ENCODE measurements at places on chromosomes 3 and 15.

DNA sequence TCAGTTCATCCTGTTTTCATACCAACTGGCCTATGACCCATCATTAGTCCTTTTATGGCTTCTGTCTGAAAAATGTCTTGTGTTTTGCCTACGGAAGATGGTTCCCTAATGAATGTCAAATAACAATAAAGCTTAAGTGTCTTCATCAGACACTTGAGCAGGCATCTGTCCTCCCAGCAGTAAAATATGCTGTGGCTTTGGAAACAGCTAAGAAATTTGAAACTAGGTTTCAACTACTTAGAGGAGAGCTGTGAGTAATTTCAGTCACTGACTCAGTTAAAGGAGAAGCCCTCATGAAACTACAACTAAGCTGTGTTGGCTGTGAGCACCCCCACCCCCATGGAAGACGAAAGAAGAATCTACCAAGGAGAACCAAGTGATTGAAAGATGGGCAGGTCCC is 409.4 kb upstream of the PPP2R3A start:
- no peak for DNase-seq

DNA sequence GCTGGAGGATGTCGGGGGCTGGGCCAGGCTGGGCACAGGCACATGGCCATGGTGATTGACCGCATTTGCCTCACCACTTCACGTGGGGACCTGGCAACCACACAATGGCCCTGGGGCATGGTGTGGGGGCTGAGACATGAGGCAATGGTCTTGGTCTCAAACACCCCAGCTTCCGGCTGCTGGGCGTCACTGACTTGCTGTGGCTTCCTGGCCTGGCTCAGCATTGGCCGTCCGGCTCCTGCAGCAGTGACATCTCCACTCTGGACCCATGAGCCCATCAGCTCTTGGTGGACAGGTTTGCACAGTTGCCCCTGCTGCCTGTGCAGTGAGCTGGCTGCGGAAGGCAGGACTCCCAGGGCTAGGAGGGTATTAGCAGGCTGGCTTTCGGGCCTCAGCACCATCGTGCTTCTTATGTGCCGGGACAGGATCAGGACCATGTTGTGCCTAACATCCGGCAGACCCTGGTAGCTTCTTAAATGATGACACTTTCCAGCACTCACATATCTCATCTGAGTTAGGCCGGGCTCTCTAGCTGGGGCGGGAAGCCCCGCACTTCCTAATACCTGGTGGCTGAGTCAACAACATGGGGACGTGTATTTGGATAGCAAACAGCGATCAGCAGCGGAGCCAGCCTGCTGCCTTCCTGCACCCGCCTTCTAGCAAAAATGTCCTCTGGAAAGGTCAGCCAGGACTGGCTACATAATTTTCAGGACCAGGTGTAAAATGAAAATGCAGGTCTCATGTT is 34.1 kb downstream of the ZNF710 start:
- no peak for DNase-seq

DNA sequence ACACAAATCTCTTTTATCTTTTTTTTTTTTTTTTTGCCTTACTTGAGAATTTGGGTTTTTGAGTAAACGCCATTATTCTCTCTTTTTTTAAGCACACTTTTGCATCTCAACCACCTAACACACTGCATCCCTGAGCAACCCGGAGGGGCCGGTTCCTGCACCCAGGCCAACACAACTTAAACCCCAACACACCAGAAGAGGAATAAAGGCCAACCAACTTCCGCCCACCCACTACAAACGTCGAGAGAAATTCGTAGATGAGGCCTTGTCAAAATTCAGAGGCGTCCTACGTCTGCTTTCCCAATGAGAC is 389 bp upstream of the CCNB2 start:
- no peak for DNase-seq

GRCh38 chr3:71135373-71136088 is 448.0 kb downstream of the FOXP1 start:
- no peak for DNase-seq

- DNase-seq: peak; percentile 70
These were observed 676 bp downstream of the TCF12 start for GRCh38 chr15:56919031-56919608.

- no peak for DNase-seq
These were observed 139.8 kb downstream of the XXYLT1 start for GRCh38 chr3:195131176-195131575.

DNA sequence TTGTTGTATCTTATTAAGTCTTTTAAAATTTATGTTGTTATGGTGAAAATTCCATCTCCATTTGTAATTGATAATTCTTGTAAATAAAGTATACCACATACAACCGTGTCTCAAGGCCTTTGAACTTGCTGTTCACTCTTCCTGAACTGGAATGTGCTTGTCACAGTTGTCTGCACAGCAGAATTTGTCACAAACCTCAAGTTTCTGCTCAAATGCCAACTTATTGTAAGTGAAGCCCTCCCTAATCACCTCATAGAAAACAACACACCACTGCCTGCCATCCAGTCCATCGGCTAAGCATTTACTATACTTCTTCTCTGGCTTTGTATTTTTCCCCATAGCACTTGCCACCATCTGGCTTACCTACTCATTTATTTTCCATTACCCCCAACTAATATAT is 192.3 kb downstream of the THRB start:
- DNase-seq: no peak

GRCh38 chr15:52148403-52148802 is 35.8 kb upstream of the BCL2L10 start:
- no peak for DNase-seq

GRCh38 chr3:11435440-11436165 is 163.4 kb downstream of the ATG7 start:
- no peak for DNase-seq

GRCh38 chr3:108461661-108462111 is 48.7 kb downstream of the MYH15 start:
- no peak for DNase-seq

- no peak for DNase-seq
These were observed 45.0 kb downstream of the THBS1 start for GRCh38 chr15:39625856-39626255.

DNA sequence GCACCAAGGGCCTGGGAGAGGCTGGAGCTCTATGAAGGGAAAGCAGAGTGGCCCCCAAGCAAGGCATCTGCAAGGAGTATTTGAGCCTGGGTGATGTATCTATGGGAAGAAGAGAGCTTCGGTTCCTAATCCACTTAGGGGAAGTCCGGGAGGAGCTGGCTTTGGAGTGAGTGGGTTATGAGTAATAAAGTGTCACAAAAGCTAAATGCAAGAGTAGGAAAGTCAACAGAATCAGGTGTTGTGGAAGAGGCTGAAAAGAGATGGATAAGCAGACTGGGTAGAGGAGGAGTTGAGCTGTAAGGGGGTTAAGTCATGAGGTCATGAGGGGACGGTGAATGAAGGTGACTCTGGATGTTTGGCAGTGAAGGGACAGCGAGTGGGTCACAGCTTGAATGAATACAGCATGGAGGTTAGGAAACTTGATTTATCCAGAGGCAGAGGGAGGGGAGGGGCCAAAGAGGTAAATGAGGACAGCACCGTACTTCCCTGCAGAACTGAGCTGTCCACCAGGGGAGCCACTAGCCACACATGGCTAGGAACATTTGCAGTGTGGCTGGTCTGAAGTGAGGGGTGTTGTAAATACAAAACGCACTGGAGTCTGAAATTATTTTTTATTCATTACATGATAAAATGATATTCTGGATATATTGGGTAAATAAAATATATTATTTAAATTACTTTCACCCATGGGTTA is 83.3 kb downstream of the ADCY5 start:
- DNase-seq: no peak

GRCh38 chr3:123094516-123095313 is 27.9 kb downstream of the PDIA5 start:
- DNase-seq: no peak

DNA sequence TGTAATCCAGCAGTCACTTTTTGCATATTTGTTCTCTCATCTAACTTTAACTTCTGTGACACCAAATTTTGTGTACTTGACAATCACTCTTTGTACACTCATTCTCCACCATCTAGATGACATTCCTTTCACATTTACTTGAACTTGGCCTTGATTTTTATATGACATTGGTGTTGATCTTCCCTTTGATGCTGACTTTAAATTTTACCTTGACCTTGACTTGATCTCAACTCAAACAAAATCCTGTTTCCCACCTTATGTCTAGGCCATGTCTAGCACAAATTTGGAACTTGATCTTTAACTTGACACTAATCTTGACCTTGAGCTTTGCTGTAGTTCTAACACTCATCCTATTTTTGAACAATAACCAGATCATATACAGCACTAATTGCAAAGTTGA is 33.2 kb downstream of the ROPN1B start:
- no peak for DNase-seq

GRCh38 chr3:16927485-16927884 is 42.7 kb downstream of the PLCL2 start:
- no peak for DNase-seq

- no peak for DNase-seq
These were observed 3.1 kb downstream of the CIDEC start for GRCh38 chr3:9876991-9877390.

DNA sequence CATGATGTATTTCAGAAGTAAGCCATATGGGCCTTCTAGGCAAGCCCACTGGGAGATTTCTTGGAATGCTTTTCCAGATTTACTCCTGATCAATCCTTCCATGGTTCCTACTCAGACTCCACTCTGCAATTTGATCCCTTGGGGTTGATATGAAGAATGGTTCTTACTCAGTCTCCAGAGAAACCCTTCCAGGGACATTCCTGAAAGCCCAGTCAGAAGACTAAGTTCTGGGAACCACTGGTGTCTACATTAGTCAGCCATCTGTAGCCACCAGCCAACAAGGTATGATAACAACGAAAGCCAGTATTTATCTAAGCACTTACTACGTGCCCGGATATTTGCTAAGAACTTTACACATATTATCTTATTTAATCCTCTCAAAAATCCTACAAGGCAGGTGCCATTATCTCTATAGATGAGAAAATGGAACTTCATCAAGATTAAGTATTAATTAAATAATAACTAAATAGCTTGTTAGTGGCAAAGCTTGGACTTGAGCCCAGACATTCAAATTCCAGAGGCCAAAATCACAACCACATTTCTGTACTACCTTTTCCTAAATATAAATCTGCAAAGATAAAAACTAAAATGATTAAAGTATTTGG is 32.7 kb downstream of the ZNF385D start:
- DNase-seq: no peak

DNA sequence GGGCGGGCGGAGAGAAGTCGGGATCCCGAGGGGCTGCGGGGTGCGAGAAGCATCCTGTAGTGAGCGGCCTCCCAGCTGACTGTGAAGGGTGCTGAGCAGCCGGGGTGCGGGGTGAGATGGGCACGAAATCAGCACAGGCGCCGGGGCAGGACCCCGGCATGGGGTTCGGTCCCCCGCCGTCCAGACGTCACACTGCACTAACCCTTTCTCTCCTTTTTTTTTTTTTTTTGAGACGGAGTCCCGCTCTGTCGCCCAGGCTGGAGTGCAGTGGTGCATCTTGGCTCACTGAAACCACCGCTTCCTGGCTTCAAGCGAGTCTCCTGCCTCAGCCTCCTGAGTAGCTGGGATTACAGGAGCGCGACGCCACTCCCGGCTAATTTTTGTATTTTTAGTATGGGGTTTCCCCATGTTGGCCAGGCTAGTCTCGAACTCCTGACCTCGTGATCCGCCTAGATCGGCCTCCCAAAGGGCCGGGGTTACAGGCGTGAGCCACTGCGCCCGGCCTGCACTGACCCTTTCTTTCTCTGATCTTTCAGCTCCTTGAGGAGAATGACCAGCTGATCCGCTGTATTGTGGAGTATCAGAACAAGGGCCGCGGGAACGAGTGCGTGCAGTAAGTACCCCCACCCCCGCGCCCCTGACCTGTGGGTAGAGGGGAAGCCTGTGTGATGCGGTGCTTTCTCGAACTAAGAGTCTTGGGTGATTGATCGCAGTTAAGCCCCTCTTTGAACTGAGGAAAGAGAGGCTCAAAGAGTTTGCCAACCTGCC is 513 bp downstream of the SS18L2 start:
- DNase-seq: peak; percentile 38

DNA sequence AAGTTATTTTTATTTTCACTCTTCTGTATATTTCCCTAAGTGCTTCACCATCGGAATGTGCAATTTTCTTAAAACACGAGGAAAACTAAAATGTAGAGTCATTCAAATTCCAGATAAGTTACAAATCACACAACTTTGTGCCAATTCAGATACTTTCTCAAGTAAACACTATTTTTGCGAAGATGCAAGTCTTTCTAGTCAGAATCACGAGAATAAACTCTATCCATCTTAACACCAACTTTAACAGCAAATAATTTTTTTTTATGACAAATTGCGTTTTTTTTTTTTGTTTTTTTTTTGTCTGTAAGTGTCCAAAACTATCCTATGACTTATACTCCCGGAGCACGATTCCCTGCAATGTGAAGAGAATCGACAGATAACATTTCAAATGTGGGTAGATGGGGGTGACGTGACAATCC is 1.3 kb downstream of the STAG1 start:
- DNase-seq: no peak

GRCh38 chr15:45539680-45540079 is 17.1 kb upstream of the SLC30A4 start:
- no peak for DNase-seq

DNA sequence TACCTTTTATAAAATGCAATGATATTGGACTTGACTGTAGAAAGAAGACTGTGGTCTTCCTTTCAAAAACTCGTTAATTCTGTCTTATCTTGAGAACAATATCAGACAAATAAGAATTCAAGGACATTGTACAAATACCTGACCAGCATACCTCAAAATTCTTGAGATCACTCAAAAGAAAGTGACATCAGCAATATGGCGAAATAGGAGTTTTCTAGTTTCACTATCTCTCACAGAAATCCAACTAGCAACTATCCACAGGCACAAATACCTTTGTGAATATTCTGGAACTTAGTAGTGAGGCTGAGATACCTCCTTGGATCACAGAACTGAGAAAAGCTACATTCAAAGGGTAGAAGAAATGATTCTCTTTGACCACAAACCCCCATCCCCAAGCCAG is 419.7 kb downstream of the ZNF385D start:
- no peak for DNase-seq

DNA sequence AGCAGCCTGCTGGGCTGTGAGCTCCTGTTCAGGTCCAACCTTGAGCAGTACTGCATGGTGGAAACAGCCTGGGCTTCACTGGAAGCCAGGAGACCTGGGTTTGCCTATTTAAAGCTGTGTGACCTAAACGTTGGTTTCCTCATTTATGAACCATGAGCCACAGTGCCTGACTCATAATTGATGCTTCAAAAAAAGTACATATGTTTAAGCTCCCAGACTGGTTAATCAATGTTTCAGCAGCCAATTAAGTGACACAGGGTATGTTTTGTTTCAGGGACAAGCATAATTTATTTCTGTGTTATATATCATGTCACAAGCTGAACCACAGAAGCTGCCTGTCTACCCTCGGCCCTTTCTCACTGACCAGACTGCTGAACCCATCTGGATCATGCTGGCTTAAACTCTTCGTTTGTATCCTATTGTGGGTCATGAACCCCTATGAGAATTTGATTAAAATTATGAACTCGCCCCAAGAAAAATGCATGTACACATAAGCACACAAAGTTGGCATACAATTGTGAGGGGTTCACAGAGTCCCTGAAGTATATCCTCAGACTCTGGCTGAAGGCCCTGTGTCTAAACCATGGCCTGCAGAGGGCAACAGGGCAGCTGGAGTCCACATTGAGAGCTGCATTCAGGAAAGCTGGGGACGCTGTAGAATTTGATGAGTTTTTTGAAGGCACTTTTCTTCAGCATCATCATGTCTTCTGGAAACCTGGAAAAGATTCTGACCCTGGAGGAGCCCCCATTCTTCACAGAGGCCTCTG is 23.7 kb downstream of the HDC start:
- no peak for DNase-seq

GRCh38 chr3:46350262-46350565 is 3.7 kb upstream of the CCR2 start:
- DNase-seq: no peak
